NCI-H82 (cell line): ENCODE measurements at places on chromosomes 1 and 21.
A peak's percentile ranks its signal among the peaks of the same experiment; 100 is the strongest.

DNA sequence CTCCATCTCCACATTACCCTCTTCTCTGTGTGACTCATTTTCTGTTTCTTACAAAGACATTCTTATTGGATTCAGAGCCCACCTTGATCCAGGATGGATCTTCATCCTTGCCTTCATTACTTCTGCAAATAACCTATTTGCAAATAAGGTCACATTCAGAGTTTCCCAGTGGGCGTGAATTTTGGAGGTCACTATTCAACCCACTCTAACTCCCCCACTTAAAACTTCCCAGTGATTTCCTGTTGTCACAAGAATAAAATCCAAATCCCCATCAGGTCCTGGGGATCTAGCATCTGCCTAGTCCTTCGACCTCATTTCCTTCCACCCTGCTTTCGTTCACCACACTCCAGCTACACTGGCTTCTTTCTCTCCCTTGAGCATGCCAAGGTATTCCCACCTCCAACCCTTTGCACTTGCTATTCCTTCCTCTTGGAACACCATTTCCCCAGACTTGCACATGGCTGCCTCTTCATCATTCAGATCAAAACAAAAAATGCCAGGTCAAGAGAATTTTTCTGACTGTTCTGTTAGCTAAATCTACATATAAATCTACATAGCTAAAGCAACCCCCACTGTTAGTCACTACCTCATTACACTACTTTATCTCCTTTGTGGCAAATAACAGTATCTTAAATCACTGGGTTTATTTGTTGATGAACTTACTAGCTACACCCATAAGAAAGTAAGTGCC, 187.2 kb downstream of the TOMM20 start:
- no peak for DNase-seq

GRCh38 chr1:19622204-19622603, 21.9 kb upstream of the NBL1 start:
- DNase-seq: no peak

DNA sequence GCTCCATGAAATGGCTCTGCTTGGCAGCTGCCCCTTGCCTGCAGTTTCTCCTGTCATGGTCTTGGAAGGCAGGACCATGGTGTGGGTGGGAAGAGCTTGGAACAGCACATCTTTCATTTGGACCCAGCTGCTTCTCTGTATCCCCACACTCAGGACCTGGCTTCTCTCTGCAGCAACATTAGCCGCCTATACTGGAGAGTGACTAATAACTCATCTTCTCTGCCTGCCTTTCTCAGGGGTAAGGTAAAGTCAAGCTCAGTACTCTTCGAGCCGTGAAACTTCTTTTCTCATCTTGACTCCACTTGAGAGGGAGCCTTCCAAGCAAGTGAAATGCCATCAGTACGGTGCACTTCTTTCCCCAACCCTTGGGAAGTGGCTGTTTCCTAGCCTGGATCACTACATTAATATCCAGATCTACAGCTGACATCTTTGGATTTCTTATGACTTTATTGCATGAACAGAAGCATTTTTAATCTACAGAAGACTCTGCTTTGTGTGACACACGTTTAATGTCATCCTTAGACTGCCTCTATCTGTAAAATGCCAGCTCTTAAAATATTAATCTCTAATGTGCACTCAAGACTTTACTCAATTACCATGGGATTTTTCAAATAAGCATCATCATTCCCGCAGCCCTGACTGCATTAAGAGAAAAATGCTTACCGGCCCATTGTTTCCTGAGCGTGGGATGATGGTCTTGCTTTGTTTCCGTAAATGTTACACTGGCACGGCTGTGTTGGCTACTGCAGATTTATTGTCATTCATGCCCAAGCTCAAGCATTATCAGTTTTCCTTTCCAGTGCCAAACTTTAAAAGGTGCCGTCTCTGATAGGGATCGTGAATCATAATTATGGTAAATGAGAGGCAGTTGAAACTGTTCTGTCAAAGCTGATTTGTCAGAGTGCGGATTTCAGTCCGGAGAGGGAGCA, 242.9 kb downstream of the HHAT start:
- DNase-seq: no peak

DNA sequence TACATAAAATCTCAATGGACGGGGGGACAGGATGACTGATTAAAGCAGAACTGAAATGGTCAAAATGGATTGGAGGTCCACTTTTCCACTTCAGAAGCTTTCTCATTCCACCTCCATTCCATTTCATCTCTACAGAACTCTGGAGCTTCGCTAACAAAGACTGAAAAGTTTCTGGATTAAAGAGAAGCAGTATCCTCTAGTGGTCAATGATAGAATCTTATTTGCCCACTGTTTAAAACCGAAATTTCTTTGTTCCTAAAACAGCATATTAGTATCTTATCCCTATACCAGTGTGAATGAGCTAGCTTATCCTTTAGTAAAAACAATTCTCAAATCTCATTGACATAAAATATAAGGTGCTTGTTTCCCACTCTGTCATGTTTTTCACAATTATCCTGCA, 890.6 kb downstream of the KCNT2 start:
- peak; percentile 20 for DNase-seq

DNA sequence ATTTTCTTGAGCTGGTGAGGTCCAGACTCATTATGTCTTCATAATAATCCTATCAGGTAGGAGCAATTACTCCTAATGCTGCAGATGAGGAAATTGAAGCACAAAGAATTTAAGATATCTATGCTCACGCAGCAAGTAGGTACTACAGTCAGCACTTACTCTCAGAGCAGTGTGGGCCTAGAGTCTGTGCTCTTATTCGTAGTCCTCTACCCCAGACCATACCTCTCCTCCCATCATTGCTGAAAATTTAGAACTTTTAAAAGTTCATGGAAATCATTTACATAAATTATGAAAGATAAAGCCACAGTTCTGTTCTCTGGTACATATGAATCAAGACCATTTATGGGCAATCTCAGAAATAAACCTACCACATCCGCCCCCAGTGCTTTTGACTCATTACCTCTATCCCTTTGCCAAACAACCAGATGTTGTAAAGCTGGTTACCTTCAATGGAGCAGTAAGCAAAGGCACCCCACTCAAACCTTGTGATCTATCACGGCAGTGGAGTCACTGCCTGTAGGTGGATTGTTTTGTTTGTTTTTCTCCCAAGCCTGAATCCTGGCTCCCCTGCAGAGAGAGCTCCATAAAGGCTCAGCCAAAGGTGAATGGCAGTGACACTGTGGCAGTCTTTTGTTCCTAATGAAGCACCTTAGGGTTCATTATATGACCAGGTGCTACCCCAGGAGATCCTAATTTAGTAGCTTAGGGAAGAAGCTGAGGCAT, 20.9 kb upstream of the MAN1A2 start:
- DNase-seq: peak; percentile 21

DNA sequence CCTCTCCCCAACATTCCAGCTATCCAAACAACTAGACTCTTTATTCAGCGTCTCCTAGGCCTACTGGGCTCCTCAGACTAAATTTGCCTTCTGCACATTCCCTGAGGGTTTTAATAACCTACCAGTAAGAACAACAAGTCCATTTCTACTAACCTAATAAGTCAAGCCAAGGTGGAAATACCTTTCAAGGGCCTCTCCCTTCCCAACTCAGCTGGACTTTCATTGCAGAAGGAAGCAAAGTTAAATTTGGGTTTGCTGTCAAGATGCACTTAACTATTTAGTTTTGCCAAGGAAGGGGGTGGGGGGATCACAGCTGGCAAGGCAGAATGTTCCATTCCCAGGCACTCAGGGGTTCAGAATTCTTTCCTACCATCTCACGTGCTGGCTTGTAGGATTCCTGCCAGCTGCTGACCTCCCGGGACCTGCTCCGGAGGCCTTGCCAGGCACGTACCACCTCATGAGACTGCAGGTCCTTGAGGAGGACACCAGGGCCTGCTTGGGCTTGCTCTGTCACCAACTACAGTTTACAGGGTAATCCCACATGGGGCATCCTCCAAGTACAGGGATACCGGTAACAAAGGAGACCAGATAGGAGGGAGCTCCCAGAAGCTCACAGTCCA, 29.8 kb downstream of the SLC30A1 start:
- no peak for DNase-seq

DNA sequence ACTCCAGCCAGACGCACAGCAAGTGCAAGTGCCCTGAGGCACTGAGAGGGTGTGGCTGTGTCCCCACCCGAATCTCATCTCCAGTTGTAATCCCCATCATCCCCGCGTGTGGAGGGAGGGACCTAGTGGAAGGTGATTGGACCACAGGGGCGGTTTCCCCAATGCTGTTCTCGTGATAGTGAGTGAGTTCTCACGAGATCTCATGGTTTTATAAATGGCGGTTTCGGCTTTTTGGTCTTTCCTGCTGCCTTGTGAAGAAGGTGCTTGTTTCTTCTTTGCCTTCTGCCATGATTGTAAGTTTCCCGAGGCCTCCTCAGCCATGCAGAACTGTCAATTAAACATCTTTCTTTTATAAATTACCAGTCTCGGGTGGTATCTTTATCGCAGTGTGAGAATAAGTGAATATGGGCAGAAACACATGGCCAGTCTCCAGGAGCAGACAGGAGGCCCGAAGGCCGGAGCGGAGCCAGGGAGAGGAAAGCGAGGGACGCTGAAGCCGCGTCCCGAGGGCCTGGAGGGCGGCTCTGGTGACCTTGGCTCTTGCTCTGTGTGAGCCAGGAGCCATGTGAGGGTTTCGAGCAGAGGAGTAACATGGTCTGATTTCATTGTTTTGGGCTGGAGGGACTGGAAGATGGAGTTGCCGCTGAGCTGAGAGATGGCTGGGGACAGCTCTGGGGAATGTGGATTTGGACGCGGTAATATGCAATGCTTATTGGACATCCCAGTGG, 76.0 kb upstream of the C1orf174 start:
- no peak for DNase-seq

DNA sequence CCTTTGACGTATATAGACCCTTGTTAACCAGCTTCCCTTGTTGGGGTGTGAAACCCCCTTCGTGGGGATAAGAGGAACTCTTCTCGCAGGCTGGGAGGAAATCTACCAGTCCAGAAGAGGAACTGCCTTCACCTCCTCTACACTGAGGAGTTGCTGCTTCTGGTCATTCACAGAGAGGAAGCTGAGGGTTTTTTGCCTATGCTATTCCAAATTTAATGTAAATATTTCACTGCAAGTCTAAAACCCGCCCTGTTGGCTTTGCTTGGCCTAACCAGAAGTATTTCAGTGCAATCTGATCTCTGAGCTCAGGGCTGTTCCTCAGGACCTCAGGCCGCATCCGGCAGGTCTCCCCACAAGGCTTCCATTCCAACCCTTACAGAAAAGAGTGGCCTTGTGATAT, 150.1 kb downstream of the HIVEP3 start:
- no peak for DNase-seq

- no peak for DNase-seq
Measured at GRCh38 chr1:59143133-59143487, 153.8 kb upstream of the FGGY start.

DNA sequence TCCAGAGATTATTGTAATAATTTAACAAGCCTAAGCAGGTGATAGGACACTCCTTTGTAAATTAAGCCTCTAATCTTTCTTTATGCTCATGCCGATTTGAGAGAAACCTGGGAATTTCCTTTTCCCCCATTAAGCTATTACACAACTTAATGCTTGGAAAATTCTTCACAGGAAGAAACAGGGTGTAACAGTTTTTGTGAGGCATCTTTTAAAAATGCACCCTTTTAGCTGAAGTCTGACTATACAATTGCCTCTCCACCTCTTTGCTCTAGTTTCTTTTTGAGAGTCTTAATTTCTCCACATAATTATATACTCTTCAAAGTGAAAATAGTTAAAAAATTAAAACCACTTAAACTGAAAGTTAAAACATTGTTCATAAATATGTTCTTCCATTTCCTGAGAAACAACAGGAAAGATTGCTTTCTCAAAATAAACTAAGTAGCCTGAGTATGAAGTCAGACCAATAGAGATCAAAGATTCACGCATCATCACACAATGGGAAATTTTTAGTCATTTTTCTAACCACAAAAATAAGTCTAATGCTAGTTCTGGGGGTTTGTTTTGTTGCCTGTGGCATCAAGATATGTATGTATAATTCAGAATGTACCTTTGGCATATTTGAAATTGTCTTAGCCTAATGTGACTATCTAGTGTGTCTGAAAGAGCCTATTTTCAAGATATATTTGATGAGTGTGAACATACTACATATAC, 34.7 kb downstream of the LRRC8D start:
- DNase-seq: no peak

- no peak for DNase-seq
Measured at GRCh38 chr1:169494343-169494742, 8.6 kb upstream of the SLC19A2 start.

DNA sequence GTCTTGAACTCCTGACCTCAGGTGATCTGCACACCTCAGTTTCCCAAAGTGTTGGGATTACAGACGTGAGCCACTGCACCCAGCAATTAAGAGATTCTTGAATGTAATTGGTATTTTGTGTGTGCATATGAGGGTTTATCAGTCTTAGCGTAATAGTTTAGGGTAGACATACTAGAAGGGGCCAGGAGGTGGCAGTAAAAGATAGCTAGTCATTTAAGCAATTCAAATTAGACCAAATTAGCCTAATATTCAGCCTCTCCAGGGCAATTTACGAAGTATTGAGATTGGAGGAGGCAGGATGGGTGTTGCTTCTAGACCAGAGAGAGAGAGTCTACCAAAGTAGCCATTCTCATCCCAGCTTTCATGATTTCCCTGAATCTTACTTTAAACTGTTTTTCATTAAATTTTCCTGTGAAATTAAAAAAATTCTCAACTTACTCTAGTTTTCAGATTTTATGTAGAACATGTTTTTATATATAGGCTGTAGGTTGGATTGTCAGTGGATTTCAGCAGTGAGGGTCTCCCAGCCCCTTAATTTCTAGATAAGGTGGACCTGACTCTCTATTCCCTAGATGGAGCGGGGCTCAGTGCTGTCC, 119.7 kb downstream of the HHAT start:
- DNase-seq: peak; percentile 89

GRCh38 chr1:51945591-51945990, 44.9 kb downstream of the RAB3B start:
- no peak for DNase-seq

DNA sequence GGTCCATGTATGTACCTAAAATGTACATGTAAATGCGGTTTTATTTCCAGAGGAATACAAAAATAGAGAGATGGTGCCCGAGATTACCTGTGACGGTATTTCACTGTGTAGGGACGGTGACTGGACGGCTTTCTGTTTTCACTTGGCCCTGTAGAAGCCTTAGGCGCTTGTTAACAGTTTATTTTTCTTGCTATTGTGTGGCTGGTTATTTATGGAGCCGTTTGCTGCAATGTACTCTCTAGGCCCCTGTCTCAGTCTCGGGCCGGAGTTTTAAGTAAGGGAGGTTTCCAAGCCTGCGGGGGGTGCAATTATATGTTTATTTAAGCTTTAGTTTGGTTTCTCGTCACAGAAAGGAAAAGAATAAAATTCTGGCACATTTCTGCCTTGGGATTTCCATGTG, 413 bp downstream of the EFCAB7 start:
- peak; percentile 52 for DNase-seq
